ENCODE measurements at places on chromosomes 7 and 10.

DNA sequence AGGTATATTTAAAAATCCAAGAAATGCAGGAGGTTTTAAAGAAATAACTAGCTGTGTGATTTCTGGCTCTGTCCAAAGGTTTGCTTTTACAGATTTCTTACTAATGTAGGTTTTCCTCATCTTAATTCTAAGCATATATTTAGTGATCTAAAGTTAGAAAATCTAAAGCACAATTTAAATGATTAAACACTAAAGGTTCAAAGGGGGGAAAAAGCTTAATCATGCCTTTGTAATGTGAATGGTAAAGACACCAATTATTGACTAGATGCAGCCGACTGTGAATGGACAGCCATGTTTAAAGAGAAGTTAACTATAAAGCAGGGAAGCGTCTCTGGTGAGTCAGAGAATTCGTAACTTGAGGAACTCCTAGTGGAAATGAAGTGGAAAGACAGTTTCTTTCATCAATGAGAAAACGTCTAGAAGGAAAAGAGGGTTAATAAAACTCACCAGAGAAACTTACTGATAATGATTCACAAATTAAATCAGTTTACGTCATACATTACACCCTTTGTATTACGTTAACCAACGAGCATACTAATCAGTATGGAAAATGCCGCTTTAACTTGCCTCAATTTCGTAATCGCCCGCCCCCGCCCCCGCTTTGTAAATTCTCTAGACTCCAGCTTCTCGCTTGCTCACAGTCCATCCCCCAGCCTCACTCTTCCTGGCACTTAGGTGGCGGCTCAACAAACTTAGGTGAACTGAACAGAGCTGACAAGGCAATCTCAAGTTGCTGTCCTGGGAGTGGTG lies 1.1 kb upstream of the HBP1 start:
- DNase-seq = peak; percentile 44

DNA sequence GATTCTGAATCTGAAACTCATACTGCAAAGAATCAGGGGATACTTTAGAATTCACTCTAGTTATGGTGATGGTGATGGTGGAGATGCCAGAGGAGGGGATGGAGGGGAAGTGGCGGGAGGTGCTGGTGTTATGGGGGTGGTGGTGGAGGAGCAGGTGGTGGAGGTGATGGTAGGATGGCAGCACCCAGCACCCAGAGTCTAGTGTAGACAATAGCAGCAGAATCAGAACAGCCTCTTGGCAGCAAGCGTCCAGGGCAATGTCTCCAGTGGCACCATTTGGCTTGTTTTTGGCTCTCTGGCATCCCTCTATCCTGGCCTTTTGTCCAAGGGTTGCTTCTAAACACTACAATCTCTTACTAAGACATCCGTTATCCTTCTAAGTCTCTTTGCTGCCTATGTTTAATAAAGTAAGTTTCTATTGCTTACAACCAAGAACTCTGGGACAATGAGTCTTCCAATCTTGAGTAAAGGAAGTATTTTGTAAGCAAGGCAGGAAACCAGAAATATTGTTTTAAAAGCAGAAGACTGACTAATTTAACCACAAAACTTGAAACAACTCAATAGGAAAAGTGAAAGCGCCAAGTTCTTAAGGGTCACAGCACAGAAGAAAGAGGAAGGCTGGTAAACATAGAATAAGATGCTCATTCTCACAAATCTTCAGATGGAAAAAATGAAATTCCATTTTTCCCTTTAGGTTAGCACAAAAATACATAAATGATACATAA lies 42.4 kb upstream of the GDF10 start:
- DNase-seq = no peak

- DNase-seq = no peak
Observed at GRCh38 chr7:51160411-51160810, 156.2 kb downstream of the COBL start.

DNA sequence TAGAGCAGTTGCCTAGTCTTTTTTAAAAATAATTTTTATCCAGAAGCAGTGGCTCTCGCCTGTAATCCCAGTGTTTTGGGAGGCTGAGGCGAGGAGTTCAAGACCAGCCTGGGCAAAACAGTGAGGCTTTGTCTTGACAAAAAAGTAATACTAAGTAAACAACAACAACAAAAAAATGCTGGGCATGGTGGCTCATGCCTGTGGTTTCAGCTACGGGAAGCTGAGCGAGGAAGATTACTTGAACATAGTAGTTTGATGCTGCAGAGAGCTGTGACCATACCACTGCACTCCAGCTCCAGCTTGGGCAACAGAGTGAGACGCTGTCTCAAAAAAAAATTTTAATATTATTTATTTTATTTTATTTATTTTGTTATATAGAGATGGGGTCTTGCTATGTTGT lies 31.3 kb upstream of the TPST1 start:
- DNase-seq = no peak

- peak; percentile 18 for DNase-seq
Observed at GRCh38 chr7:51430480-51431086, 114.0 kb upstream of the COBL start.

- DNase-seq = no peak
Observed at GRCh38 chr7:137753948-137754851, 92.6 kb downstream of the DGKI start.
